ENCODE measurements at places on chromosomes 6 and 20.

GRCh38 chr6:28589957-28590349 is 64.3 kb downstream of the GPX5 start:
- DNase-seq = no peak

- no peak for DNase-seq
Observed at GRCh38 chr20:23570178-23570760, 2.0 kb upstream of the CST9L start.

- DNase-seq = no peak
Observed at GRCh38 chr6:131017962-131018361, 45.1 kb downstream of the EPB41L2 start.

DNA sequence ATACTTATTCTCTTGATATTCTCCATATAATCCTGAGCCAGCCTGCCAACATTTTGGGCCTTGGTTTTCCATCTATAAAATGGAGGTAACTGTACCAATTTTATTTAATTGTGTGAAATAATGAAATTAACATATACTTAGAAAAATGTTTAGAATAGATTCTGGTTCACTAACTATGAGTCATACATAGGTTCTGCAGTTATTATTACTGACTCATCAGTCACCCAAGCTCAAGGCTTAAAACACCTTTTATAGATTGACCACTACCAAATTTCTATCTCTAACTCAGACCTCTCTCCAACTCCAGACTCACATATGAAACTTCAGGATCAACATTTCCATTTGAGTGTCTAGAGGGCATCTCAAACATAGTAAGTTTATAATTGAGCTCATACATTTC is 1277.2 kb upstream of the GJE1 start:
- no peak for DNase-seq

GRCh38 chr20:10573273-10573950 is 100.4 kb downstream of the JAG1 start:
- DNase-seq = no peak

DNA sequence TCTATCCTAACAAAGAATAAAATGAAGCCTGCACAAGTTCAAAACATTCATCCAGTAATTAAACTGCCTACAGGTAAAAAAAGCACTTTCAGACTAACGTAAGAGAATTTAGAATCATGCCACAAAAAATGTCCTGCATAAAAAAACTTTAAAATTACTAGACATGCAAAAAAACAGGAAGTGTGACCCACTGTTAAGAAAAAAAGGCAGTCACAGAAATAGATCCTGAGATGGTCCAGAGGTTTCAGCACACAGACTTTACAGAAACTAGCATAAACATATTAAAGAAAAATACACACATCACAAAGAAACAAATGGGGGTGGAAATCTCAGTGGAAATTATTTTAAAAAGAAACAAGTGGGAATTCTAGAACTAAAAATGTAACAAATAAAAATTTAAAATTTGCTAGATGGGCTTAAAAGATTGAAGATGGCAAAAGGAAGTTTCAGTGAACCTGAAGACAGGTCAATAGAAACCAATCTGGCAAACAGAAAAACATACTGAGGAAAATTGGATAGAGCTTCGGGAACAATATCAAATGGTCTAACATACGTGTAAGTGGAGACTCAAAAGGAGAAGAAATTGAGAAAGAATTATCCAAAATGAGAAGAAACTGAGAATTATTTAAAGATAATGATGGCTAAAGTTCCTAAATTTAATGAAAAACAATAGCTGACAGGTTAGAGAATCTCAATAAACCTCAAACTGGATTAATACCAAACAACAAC is 3.4 kb upstream of the ZNF133 start:
- no peak for DNase-seq

- no peak for DNase-seq
Observed at GRCh38 chr20:59746155-59746554, 141.8 kb downstream of the PHACTR3 start.

DNA sequence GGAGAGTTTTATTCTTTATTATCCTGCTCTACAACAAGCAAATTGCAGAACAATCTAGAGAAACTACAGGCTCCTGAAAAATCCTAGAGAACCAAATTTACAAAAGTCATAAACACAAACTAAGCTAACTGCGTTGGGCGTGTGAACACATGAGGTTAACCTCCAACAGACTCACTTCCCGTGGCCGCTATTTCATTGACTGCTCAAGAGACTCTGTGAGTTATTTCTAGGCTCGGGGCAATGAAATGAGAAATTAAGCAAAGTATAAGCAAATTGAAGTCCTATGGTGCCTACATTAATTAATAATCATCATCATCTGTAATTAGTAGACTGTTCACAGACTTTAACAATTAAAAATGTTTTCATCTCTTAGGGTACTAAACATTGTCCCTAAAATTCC is 100.0 kb downstream of the MBOAT1 start:
- no peak for DNase-seq

All from stimulated activated CD8-positive, alpha-beta memory T cell treated with anti-CD3 and anti-CD28 coated beads, Interleukin-7, amount 100 ng/mL, for 1 hour (primary cell).